Right lung (tissue), 10 donors: ENCODE measurements at places on chromosomes 4 and X. TPM values are rescaled to one million over a fixed set of nuclear protein-coding genes. Genes with fewer than 3 reads are reported as not detected.

- DNase-seq: no peak
These were observed 45.3 kb upstream of the HMX1 start for GRCh38 chr4:8916906-8917305.

DNA sequence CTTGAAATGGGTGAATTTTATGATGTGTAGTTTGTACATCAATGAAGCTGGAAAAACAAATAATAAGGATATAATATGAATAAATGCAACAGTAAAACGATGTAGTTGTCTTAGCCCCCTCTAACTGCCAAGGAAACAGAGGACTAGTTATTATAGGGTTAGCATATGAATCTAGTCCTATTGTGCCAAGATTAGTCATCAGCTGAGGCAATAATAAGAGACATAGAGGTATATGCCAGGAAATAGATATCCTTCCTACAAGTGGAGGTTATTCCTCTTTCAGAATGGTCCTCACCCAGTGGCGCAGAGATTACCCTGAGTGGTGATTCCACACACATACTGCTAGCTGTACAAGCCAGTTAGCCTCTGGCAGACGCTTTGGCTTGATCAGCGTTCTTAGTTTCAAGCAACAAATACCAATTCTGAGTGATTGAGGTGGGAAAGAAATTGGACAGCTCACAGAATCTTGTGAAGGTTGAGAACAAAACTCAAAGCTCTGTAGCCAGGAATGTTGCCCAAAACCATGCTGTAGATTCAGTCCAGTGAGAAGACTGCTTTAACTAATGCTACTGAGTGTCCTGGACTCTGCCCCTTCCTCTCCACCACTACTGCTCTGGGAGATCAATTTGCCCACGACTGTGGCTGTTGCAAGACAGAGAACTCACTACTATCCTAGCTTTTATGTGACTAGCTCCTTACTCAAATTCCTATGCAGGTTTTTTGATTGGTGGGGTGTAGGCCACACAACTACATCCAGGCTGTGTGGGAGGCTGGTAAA lies 27.0 kb upstream of the ZNF280C start:
- DNase-seq: no peak

GRCh38 chr4:74073358-74073757 lies 25.6 kb downstream of the CXCL2 start:
- DNase-seq: no peak

Gene THOC2
- polyA plus RNA-seq: 166 TPM

Gene IQSEC2
- 16.9 TPM for polyA plus RNA-seq

DNA sequence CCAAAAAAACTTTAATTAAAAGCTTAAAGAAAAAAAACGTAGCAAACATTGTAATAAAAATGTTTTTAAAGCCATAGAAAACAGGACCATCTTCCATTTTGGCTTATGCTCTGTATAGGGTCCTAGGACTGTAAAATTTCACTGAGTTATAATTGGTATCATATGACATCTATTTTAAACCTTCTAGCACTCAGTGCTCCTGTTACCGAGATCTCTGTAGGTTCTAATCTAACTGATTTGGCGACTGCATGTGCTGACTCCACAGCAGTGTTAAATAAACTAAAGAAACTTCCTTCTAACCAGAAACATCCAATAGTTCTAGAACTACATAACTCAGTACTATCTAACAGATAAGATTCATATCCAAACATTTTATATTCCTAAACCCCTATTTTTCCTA lies at the start of gene ASB11:
TSS of gene ASB11 (minus strand) at position 132 of the 400 bp plus-strand sequence. CDS start at position 97, 35 bp downstream.
- DNase-seq: no peak

- DNase-seq: no peak
These were observed 88.6 kb downstream of the SLC9A7 start for GRCh38 chrX:46670316-46670715.

DNA sequence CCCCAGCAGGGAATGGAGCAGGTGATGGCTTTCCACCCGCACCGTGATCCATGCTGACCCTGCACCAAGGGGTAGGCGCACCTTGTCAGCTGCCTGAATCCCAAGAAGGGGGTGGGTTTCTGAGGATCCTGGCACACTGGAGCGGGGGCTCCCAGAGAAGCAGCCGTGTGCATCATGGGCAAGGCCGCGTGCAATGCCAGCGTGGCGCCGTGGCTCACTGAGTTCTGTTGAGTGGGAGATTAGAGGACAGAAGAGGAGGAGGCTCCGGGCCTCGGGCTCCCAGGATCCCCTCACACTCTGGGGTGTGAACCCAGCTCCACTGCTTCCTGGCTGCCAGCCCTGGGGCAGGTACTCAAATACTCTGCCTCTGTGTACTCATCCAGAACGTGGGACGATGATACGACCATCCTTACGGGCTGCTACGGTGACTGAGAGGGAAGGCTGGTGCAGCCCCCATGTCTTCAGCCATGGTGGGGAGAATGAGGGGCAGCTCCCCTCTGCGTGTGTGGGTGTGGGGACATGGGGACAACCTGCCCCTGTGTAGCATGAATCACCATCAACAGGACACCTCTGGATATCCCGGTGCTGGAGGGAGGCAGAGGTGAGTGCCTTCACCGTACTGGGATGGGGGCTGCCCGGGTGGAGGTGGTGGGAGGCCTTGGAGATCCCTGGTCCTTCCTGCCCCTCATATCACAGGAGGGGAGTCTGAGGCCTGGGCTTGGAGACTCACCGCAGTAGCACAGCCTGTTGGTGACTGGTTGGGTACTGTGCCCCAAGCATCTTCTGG lies 52.6 kb downstream of the CPZ start:
- no peak for DNase-seq

DNA sequence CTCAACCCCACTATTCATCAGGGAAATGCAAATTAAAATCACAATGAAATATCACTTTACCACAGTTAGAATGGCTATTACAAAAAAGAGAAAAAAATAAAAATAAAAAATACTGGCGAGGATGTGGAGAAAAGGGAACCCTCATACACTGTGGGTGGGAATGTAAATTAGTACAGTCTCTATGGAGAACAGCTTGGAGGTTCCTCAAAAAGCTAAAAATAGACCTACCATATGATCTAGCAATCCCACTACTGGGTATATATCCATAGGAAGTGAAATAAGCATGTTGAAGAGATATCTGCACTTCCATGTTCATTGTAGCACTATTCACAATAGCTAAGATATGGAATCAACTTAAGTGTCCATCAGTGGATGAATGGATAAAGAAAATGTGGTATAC lies 50.5 kb upstream of the PAGE1 start:
- DNase-seq: no peak

GRCh38 chr4:56704089-56704871 lies 23.2 kb upstream of the HOPX start:
- DNase-seq: no peak

DNA sequence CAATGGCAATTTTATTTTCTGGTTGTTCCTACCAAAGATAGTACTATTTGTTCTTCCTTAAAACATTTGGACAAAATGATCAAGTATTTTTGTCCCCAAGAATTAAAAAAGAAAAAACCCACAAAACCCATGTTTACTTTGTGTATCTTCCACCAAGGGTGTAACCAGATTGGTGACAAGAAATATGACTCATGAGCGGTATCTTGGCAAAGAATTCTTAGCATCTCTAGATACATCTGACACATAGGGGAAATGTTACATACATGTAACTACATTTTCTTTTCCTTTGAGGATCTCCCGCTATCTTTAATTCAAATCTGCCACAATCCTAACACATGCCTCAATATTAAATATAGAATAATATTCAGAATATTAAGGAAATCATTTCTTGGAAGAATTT lies 78.7 kb downstream of the WDFY3 start:
- DNase-seq: no peak

Gene PIGA
- 15.8 TPM for polyA plus RNA-seq

Gene AGTR2
- 1.0 TPM for polyA plus RNA-seq
